ENCODE measurements at places on chromosomes 2 and 18.

GRCh38 chr18:77366720-77367641, 117.3 kb downstream of the GALR1 start:
- no peak for DNase-seq

GRCh38 chr2:4151521-4151920, 448.1 kb downstream of the DCDC2C start:
- no peak for DNase-seq

DNA sequence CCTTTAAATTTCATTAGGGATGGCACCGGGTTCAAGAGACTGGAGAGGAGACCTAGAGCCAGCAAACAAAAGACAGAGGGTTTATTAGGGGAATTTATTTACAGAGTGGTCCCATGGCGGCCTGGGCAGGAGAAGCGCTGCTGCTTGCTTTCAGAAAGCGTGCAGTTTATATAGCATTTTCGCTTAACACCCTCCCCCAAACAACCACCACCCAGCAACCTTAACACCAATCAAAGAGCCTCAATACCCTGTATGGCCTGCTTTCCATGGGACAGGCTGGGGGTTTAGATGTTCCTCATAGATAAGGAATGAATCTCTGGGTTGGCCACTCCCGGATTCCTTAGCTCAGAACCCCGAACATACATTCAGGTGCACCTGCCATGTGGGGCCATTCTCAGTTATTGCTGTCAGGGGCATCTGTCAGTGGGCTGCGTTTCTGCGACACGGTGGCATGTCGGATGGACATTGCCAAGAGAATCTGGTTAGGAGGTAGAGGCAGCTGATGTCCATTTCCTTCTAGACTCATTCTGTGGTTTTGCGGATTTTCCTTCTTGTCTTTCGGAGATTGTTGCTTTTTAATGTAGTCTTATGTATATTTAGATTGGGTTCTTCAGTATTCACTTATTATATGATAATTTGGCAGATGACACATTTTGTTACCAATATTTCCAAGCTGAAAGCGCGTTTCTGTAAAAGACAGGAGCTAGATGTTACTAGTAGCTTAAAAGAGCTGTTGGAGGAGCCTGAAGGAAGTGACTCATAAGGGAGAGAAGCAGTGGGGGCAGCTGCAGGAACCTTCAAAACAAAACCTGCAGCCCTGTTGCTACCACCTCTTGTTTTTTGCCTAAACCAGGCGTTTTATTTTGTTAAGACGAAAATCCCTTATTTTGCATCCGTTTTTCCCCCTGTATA, 7.2 kb downstream of the AGAP1 start:
- DNase-seq, result no peak

DNA sequence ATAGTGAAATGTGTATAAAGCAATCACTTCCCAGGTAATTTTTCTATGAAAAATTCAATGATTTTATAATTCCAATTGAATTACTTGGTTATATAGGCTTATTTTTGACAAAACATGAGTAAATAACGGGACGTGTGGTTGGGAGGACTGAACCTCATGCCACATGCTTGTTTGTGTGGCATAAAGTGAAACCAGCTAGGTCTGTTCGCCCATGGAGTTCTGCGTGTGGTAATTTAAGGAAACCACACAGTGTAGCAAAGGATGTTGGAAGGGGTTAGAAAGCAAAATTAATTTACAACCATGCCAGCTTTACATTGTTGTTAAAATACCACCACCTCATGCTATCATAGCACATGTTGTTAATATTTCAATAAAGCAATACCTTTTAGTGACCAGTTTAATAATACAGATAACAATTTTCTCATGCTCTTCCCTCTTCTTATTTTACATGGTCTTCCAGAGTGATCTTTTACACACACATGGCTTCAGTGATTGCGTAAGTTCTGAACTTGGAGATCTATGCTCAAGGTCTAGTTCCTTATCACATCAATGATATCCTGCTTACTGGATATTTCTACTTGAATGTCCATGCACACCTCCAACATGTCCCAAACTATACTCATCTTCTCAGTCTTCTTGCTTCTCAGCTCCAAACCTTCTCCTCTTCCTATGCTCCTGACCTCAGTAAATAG, 156.4 kb upstream of the ITGA4 start:
- DNase-seq, result no peak

- DNase-seq, result no peak
Observed at GRCh38 chr2:181774685-181775084, 94.4 kb upstream of the NEUROD1 start.

DNA sequence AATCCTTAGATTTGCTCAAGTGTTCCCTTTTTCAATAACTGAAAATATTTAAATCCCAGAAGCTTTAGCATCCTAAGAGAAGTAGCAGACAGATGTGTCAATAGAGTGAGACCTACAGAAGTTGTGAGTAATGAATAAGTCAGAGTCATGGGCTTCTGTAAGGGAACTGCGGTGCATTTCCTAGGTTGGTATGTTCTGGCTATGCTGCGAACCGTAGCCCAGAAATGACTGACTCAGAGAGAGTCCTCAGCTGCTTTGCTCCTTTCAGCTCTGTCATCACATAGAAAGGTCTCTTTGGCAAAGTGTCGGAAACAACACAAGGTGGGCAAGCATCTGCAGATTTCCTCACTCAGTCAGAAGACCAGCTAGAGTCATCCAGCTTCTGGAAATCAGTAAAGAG, 297.1 kb downstream of the ARHGAP15 start:
- no peak for DNase-seq

GRCh38 chr2:164114937-164115336, 379.1 kb upstream of the FIGN start:
- DNase-seq, result no peak

DNA sequence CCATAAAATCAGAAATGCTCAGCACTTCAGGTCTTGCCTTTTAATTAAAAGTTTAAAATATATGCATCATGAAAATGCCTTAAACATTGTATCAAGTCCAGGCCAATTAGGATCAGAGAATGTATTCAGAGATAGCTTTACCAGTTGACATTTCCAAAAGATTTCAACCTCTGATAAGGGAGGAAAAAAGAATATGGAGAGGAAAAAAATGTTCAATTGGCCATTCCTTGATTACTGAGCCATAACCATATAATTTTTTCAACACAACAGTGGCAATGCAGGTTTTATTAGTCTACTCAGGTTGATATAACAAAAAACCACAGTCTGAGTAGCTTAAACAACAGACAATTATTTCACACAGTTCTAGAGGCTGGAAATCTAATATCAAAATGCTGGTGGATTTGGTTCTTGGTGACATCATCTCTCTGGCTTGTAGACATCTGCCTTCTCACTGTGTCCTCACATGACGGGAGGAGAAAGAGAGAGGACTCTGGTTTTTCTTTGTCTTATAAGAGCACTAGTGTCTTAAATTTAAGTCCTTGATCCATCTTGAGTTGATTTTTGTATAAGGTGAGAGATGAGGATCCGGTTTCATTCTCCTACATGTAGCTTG, 111.9 kb downstream of the IRS1 start:
- no peak for DNase-seq

- no peak for DNase-seq
Observed at GRCh38 chr2:102782187-102782586, 20.4 kb downstream of the TMEM182 start.

DNA sequence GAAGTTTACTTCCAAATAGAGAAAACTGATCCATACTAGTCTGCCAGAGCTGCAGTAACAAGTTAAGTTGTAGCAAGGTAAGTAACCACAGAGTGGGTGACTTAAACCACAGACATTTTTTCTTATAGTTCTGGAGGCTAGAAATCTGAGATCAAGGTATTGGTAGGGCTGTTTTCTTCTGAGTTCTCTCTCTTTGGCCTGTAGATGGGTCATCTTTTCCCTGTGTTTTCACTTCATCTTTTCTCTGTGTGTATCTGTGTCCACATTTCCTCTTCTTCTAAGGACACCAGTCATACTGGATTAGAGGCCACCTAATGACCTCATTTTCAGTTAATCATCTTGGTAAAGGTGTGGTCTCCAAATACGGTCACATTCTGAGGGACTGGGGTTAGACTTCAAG, 142.9 kb upstream of the MEX3C start:
- DNase-seq, result no peak

GRCh38 chr2:118124288-118124891, 36.1 kb downstream of the INSIG2 start:
- no peak for DNase-seq

DNA sequence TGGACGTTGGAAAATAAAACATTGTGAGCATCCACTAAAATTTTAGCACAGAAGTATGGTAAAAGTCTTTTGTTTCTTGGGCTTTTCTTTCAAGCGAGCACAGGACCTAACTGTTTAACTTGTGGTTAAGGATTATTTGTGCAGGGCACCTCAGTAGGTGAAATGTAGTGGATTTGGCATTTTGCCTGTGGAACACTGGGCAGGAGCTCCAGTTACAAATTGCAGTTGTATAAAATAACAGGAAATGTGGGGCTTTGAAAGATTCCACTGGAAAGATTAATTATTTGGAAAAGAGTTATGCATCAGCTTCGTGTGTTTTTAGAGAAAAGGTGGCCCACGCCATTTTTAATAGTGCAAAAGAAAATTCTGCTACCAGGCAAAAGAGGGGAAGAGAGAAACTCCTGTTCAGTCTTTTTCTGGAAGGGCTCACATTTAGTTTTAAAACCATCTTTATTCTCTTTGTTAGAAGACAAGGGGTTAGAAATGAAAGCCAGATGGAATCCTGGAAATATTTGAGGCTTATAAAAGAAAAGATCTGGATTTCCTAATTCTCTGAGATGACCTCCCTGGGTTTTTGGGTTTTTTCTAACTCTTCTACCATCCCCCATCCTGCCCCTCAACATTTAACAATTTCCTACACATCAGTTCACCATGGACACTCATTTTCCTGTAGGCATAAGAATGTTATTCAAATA, 144.3 kb upstream of the SERTAD2 start:
- DNase-seq, result no peak

- DNase-seq, result no peak
Observed at GRCh38 chr2:119222213-119222612, 1.4 kb upstream of the STEAP3 start.

- no peak for DNase-seq
Observed at GRCh38 chr18:811182-811891, 705 bp downstream of the YES1 start.

- no peak for DNase-seq
Observed at GRCh38 chr2:226828191-226828590, 7.7 kb upstream of the RHBDD1 start.

DNA sequence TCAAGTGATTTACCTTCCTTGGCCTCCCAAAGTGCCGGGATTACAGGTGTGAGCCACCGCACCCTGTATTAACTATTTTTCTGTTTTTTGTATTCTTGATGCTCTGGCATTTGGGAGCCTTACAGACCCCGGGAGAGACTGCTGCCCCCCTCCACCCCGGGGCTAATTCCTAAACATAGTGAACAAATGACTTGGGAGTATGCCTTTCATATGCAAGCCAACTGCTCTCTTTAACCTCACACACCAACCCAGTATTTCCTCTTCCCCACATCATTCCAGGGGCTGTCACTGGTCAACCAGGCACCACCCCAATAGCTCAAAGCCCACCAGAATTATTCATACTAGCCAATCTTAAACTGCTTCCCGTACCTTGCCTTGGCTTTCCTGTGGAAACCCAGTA, 79.7 kb downstream of the PDK1 start:
- DNase-seq, result no peak

DNA sequence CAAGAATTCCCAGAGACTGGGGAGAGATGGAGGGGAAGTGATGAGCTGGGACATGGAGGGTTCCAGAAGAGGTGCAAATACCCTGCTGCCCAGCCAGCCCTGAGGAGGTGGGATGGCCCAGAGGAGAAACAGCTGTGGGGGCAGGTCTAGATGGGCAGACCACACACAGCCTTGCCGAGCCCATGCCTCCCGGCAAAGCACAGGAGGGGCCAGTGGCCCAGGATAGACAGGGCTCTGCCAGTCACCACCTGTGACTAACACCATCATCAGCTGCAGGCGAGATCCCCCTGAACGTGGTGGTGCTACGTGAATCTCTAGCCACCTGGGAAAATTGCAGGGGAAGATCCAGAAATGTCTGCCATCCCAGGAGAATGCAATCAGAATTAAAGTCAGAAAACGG, 39.4 kb downstream of the SCTR start:
- DNase-seq, result no peak

DNA sequence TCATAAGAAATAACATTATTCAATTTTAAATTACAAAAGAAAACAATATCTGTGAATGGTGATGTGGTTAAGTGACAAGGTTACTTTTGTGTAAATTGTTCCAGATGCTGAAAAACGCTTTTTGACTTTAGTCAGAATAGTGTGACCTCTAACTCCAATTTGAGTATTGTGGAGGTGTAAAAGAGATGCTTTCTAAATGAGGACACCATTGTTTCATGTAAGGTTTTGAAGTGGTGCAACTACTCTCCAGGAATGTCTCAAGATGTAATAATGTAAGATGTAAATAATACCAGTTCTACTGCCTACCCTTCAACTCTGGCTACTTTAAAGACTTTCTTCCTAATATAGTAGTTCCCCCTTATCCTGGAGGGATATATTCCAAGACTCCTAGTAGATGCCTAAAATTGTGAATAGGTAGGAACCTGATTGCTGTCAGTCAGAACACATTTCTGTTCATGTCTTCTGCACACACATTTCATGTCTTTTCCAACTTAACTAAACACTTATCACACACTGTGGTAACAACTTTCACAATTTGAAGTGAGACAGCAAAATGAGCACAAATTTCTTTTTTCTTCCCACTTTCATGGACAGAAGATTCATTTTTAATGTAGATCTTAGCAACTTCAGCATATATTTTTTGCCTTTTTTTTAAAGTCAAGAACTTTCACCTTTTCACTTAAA, 39.1 kb upstream of the PPP1R1C start:
- DNase-seq, result no peak

- no peak for DNase-seq
Observed at GRCh38 chr2:64237266-64237665, 93.0 kb upstream of the PELI1 start.

DNA sequence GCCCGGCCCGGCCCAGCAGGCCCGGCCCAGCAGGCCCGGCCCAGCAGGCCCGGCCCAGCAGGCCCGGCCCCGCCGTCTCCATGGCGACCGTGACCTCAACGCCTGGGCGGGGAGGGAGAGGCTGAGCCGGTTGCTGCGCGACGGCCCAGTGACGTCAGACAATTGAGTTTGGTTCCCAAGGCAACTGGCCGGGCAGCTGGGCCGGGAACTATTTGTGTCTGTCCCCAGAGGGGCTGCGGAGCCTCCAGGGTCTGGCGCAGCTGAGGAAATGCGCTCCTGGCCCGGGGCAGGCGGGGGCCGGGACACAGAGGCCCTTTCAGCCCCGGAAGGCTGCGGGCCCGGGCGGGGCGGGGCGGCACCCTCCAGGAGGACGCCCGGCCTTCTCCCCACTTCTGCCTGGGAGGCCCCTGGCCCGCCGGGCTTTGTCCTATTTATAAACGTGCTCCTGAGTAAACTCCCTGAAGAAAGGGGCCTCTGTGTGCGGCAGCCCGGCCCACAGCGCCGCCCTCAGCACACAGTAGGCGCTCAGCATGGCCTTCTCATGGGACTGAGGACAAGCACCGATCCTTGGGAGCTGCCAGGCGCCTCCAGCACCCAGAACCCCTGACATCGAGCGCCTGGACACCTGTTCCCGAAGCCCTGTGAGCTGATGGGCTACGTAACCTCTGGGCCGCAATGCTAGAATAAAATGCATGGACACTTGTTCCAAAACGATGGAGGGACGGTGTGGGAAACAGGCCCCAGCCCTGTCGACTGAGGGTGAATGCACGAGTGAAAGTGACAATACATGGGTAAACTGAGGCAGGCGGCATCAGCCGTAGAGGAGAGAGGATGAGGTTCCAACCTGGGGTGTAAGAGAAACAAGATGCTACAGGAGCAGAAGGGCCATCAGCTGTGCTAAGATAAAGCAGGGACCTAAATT, 12.3 kb downstream of the TEX44 start:
- peak; percentile 90 for DNase-seq

GRCh38 chr18:51066273-51066672, 36.3 kb downstream of the SMAD4 start:
- DNase-seq, result no peak

GRCh38 chr2:68828887-68829708, 42.1 kb downstream of the BMP10 start:
- DNase-seq, result peak; percentile 35

Data from activated CD8-positive, alpha-beta memory T cell treated with anti-CD3 and anti-CD28 coated beads for 4 hours (primary cell).